ENCODE measurements at places on chromosomes 4 and X.

DNA sequence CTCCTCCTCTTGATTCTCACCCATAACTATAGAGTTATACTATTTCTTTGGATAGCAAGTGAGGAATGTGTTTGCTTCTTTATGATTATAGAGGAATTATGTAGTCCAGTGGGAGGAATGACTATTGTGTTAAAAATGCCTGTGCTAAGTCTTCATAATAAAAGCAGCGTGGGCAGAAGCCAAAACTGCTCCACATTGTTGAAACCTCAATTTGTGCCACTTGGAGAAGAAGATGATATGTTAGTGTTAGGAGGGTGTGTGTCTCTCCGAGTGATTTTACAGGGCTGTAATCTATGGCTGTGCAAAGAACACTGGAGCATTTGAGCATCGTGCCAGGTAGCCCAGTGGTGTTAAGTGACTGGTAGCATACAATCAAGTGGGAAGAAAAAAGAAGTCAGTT is 74.3 kb downstream of the FRAS1 start:
- no peak for DNase-seq

DNA sequence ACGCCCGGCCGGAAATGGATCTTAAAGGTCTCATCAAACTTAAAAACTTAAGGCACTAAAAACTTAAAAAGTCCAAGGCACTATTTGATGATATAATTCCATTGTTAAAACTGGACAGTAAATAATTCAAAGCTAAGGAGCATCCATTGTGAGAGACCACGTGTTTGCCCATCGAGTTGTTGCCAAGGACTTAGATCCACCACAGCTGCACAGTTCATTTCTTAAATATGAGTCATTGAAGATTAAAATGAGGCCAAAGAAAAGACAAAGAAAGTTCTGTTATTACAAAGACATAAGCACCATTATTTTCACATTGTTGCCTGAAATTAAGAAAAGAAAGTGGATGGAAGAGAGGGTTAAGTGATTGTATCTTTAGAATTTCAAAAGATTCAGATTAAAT is 411.5 kb upstream of the FTHL17 start:
- no peak for DNase-seq

- no peak for DNase-seq
These were observed 54.2 kb downstream of the SPATA18 start for GRCh38 chr4:52105276-52105675.

DNA sequence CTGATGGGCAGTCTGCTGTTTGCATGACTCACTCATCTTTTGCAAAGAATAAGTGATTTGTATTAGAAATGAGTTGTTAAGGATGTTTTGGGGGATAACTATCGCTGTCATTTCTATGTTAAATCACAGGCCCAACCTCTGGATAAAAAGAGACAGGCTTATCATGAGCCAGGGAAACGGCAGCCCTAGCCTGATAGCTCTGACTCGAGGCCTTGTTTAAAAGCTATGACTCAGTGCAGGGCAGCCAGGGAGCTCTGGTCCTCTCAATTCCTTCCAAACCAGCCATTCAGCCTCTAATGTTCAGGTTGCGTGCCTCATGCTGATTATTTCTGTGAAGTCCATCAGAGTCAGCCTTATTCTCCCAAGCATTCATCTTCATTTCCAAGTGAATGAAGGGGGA is 305.9 kb upstream of the HAND2 start:
- no peak for DNase-seq

DNA sequence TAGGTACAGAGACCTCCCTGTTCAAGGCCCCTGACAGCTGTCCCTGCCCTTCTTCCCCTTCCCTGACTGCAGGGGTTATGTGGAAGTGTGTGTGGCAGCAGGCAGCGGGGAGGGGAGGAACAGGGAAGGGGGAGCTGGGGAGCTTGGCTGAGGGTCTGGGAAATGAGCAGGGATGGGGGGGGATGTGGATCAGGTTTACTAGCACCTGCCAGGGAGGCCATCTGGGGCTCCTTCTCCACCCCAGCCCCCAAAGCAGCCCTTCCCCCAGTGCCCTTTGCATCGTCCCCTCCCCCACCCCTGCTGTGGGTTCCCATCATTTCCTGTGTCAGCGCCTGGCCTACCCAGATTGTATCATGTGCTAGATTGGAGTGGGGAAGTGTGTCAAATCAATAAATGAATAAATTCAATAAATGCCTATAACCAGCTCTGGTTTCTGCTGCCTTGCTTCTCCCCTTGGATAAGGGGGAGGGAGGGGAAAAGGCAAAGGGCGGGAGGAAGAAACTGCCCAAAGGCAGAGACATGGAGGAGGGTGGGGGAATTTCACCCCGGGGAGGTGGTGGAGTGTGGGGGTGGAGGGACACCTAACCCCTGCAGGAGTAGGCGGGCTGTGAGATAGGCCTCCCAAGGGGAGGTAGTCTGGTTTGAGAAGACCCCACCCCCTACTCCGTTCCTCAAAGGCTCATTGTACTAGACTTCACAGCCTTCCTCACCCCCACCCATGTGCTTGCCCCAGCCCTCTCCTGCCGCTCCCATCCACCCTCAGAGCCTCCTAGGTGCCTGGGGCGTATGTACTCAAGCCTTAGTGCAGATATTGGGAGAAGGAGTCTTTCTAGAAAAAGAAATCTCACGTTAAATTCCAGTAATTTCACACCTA is 3.2 kb downstream of the CXorf65 start:
- DNase-seq = no peak

DNA sequence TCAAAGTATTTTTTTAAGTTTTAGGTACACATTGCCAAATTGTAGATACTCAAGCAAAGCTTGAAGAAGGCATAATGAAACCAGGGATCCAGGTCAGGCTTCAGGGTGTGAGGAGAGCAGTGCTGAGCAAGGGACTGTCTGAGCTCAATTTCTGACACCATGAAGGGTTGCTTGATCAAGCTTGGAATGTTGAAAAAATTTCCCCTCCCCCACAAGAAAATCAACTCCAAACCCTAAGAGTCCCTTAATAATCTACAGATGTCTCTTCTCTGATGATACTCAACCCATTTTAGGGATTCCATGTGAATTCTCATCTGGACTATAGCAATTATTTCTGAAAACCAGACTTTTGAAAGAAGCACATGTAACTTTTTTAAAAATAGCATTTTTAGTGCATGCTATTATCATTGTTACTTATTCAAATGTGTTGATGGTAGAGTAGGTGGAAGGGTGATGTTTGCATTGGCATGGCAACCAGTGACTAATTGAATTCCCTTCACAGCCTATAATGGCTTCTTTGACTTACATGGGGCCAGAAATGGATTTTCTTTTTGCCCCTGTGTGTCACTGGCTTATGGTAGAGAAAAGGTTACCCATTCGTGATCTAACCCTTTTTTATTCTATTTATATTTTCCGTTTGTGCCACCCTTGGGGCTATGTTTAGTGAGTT is 252.0 kb downstream of the FBXW7 start:
- DNase-seq = no peak

DNA sequence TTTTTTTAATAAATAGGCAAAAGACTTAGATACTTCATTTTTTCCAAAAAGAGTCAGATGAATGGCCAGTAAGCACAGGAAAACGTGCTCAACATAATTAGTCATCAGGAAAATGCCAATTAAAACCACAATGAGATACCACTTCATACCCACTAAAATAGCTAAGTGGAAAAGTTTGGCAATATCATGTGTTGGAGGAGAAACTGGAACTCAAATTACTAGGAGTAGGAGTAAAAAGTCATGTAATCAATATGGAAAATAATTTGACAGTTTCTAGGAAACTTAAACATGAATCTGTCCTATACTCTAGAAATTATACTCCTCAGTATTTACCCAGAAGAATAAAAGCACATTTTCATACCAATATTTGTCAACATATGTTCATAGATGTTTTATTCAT is 449.8 kb downstream of the INPP4B start:
- no peak for DNase-seq

GRCh38 chrX:109190542-109190941 is 291.3 kb downstream of the GUCY2F start:
- no peak for DNase-seq

DNA sequence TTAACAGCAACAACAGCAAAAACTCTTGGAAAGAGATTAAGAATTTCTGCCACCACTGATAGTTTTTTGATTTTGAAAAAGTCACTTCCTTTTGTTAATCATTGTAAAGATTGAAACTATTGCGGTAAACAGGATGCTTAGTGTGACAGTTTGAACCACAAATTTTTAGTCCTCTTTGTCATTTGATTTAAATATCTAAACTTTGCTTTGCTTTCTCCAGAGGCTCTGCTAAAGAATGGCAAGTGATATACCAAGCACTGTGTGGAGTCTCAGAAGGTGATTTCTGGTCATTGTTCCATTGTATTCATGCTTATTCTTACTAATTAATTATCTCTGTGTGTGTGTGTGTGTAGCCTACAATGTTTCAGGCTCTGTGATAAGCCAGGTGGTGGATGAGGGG is 155.6 kb downstream of the BMPR1B start:
- no peak for DNase-seq

DNA sequence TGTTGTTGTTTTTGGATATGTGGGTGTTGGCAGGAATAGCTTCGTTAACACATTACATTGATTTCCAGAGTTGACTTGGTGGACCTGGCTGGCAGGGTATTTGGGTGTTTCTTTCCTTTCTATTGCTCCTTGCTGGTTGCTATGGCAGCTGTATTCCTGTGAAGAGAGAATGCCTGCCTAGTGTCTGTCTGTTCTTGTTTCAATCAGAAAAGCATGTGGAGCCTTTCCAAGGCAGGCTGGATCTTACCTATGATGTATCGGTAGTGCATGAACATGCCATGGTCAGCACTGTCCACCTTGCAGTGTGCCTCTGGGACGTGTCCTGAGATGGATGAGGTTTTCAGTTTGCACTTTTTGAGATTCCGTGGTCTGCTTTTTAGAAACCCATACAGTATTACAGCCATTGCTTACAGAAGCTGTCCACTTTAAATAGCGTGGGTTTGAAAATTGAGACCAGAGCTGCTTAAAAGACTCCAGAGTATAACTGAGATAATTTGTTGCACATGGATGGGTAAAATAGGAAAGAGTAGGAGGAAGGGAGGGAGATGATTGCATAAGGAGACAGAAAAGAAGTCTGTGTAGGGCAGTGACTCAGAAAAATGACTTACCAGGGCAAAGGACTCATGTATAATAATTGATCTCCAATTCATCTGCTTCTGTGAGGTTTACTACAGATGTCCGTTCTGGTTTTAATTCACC is 20.0 kb upstream of the AADAT start:
- DNase-seq = no peak

- DNase-seq = peak; percentile 48
These were observed 315.9 kb downstream of the MAPK10 start for GRCh38 chr4:86043755-86044592.

GRCh38 chr4:8287343-8288280 is 18.1 kb downstream of the HTRA3 start:
- no peak for DNase-seq

DNA sequence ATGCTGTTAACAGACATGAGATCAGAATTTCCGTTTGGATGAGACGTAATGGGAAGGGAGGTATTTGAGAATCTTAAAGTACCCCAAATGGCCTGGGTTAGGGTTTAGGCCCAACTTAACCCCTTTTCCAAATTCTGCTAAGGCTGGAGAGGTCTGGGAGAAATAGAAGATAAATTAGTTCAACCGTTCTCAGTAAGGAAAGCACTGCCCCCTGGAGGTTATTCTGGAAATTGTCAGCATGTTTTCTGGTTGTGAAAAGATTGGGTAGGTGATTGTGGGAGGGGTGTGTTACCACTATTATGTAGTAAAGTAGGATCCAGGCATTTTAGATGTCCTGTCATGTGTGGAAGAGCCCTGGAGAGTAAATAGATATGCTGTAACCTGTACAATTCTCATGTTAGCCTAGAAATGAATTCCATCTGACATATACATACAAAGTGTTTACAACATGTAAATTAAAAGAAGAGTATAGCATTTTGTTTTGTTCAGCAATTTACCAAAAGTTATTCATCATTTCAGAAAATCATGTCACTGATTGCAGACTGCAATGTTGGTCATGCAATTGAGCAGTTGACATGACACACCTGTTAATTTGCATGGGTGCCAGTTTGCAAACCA is 26.8 kb upstream of the GRXCR1 start:
- DNase-seq = peak; percentile 9

DNA sequence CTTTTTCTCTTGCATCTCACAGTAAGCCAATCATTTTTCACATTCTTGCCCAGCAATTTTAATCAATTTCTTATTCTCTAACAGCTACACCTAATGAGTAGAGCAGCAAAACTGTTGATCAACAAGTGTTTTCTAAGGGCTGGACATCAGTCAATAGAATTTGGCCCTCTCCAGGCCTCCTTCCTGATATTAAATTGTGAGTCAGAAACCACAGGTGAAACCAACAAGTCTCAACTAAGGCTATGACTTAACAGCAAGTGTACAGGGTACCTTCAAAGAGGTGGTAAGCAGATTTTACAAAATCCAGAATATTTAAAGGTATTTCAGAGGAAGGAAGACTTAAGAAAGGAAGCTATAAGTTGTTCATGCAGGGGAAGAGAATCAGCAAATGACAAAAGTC is 156.5 kb upstream of the ARHGAP24 start:
- no peak for DNase-seq

DNA sequence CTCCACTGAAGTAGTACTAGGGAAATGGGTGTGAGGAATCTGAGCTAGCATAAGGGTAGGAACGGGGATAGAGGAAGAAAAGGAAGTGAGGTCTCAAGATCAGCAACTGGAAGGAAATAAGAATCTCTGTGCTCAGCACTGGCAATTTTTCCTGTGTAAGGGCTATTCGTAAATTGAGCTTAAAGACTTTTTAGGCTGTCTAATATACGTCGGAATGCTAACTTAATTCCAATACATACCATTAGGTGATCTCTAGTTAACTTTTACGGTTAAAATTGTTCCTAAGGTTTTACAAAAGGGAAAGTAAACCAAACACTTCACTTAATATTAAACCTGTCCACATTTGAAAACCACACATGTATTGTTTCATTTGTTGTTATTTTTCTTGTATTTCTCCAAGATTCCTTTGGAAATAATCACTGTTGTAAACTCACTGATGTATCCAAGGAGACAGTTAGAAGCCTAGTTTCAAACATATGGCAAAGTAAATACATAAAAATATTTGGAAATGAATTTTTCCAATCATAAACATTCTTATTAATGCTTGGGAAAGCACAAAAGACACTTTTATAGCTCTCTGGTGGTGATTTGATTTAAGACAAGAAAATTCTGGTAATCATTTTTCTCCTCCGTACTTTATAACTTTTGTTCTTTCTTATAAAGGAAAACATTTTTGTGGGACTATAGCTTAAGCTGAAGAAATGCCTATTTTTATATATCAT is 28.1 kb upstream of the HPGDS start:
- no peak for DNase-seq

DNA sequence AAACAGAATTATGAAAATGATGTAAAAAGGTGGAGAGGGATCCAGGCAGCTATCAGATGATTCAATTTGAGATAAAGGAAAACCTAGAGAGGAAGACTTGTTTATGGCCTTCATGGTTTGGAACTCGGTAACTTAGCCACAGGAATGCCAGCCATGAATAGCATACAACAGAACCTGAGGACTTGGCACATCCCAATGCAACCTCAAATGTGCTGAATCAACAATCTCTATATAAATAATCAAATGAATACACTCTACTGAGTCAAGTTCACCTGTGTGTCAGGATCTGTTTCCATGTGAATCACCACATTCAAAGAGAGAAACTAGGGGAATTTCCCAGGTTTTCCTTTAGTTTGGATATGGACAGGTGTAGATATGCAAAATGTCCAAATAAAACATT is 86.9 kb downstream of the MBNL3 start:
- no peak for DNase-seq

All from NCI-H446 treated with DMSO at 0.1 percent for 48 hours (cell line).